Spinal cord (tissue), 10 donors: ENCODE measurements at places on chromosomes 13 and 19. TPM values are rescaled to one million over a fixed set of nuclear protein-coding genes. Genes with fewer than 3 reads are reported as not detected.

DNA sequence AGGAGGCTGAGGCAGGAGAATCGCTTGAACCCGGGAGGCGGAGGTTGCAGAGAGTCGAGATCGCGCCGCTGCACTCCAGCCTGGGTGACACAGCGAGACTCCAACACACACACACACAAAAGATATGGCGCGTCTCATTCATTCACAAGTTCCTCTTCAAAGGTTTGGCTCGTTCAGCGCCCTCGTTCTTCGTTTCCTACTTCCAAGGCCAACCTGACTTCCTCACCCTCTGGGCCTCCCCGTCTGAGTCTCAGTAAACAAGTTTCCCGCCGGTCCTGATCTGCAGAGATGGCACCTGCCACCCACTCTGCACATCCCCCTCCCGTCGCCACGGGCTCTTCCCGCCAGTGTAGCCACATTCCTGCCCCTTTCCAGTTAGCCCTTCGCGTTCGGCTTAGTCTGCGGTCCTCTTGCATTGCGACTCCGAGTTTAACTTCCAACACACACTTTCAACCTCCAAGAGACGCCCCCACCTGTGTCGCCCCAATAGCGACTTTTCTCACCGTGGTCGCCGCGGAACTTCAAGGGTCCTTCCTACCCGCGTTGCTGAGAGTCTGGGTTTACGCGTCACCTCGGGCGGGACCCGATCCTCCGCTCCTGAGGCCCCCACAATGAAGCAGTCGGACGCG lies 1.3 kb upstream of the BSG start:
- DNase-seq: no peak

DNA sequence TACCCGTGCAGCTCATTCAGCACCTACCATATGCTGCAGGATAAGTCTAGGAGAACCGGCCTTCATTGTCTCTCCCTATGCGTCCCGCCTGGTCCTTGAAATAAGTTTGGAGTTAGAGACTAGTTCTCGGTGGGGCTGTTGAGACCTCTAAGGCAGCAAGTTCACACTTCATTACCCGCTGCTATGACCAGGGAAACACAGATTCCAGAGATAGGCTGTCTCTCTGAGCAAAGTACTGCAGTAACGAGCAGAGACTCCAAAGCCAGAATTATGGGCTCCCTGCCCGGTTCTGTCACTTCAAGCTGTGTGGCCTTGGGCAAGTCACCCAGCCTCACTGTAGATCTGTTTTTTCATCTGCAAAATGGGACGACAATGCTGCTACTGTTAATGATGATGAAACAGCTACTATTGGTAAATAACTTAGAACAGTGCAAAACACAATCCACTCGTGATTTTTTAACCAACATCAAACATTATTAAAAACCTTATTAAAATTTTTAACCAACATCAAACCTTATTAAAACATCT lies 184.1 kb downstream of the USP12 start:
- DNase-seq: no peak

DNA sequence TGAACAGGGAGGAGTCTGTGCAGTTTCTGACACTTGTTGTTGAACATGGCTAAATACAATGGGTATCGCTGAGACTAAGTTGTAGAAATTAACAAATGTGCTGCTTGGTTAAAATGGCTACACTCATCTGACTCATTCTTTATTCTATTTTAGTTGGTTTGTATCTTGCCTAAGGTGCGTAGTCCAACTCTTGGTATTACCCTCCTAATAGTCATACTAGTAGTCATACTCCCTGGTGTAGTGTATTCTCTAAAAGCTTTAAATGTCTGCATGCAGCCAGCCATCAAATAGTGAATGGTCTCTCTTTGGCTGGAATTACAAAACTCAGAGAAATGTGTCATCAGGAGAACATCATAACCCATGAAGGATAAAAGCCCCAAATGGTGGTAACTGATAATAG lies 16.1 kb downstream of the CEACAM6 start:
- no peak for DNase-seq

GRCh38 chr19:55451163-55451964 lies 8.3 kb upstream of the SHISA7 start:
- DNase-seq: no peak

DNA sequence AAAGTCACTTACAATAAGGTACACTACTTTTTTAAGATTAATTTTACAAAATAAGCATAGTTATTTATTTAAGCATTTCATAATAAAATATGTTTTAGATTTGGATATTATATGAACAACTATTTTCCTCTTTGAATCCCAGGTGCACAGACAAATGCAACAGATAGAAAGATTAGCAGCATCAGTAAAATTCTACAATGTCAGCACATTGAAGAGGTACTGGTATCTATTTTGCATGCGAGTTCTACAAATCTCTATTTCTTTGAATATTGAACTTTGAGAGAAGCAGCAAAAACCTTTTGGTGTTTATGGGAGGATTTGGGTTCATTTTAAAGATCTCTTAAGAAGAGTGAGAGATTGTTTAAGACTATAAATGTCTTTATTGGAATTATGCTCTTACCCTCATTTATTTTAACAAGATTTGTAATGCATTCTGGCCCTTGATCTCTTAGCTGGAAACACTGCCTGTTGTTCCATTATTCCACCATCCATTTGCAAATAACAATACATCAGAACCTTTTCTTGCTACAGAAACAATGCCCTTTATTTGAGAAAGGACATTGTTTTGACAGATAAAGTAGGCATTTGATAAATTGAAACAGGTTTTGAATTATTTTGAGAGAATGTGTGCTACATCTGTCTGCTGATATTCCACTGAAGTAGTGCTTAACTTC lies 558.8 kb upstream of the KLHL1 start:
- no peak for DNase-seq

DNA sequence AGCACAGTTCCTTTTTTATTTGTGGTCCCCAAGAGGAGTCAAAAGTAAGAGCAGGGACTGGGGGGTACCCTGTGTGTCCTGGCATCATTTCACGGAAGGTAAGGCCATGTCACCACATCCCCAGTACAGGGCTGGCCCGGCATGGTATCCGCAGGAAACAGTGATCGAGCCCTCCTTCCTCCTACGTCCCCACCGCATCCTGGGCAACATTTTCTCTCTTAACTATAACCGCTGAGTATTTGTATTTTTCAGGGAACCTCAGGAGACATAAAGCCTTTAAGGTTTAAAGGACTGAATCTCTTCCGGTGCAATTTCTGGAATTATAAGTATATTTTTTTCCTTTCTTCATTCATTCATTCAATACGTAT lies 13.6 kb upstream of the LATS2 start:
- no peak for DNase-seq

DNA sequence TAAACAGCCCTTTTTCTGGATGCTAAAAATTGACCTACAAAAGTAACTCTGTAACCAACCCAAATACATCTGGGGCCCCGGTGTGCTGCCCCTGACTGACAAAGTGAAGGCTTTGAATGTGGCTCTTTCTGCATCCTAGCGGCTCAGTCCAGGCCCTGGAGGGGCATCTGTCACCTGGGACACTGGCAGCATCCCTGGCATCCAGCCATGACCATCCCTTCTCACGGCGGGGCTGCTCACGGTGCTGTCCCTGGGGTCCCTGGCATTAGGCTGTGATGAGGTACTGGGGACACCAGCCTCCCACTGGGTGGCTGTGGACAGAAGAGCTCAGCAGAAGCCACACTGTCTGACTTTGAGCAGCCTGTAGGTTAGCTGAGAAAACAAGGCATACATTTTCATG lies 34.3 kb downstream of the BICRA start:
- DNase-seq: no peak

- DNase-seq: no peak
These were observed 2.4 kb upstream of the NCAN start for GRCh38 chr19:19209372-19209771.

GRCh38 chr19:16376649-16377048 lies 52.0 kb downstream of the KLF2 start:
- no peak for DNase-seq

- no peak for DNase-seq
These were observed 15.8 kb upstream of the CLDN10 start for GRCh38 chr13:95536632-95537241.

- DNase-seq: no peak
These were observed 287.1 kb downstream of the ITGBL1 start for GRCh38 chr13:101739382-101740178.

GRCh38 chr19:55096061-55096701 lies 20.5 kb downstream of the EPS8L1 start:
- no peak for DNase-seq

DNA sequence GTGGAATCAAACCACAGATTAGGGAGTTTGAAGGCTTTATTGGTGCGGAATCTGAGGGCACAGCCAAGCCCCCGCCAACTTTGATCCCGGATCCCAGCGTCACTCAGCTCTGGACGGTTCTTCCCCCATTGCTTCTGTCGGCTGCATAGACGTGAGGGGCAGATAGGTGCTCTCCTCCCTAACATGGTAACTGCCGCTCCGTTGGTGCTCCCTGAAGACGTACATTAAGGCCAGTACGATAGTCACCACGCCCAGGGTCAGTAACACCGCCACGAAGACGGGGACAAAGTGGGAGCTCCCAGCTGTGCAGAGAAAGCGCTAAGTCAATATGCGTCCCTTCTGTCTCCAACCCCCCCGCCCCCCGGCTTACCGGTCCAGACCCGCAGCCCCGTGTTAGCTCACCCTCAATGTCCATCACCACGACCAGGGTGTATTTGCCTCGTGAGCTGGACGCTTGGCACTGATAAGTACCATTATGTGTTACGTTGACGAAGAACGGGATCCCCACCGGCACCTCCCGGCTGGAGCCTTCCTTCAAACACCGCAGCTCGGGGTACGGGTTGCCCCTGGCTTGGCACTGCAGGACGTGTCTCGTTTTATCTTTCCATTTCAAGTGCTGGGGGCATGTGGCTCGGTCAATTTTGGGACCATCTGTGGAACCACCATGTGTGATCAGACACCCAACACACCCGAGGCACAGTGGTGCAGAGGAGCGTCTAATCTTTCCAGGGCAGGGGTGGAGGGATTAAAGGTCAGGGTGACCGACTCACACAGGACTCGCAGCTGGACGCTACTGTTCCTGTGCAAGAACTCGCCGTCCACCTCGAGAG lies 644 bp upstream of the RAVER1 start:
- no peak for DNase-seq

GRCh38 chr13:51479199-51479523 lies 26.3 kb upstream of the INTS6 start:
- no peak for DNase-seq

GRCh38 chr13:108742701-108743451 lies 113.5 kb downstream of the MYO16 start:
- DNase-seq: no peak

DNA sequence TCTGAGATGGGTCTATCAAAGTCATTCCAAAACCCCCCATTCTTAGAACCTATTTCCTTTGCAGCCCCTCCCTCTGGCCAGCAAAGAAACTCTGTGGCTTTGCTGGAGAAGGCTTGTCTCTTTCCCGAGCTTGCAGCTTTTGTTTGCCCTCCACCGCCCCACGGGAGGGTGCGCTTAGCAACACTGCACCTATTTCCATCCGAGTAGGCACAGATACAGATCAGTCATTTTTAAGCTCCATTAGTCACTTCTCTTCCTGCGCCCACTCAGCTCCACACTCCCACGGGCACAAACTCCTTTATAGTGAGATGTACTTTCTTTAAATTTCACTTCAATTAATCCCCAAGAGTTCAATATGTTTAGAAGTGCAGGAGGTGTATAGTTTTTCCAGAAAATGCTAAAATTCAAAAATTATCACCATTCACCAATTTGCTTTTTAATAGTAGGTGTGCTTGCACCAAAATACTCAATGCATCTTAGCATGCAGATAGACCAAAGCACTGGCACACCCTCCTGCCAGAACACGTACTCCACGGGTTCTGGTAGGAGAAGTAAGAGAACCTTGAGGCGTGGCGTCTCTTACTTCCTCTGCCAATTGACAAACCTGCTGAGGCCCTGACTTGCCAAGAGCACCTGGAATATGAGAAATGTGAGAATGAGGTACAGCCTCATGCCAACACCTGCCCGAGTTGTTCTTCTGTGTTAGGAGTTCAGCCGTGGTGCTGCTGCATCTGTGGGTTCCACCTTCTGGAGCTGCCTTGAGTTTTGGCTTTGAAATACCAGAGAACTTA lies 183.7 kb downstream of the TEX29 start:
- DNase-seq: no peak

- DNase-seq: no peak
These were observed 11.1 kb upstream of the ZNF780A start for GRCh38 chr19:40101813-40102212.

GRCh38 chr13:73109288-73109899 lies 50.6 kb downstream of the KLF5 start:
- no peak for DNase-seq

GRCh38 chr19:41478875-41479756 lies 36.2 kb downstream of the ERICH4 start:
- DNase-seq: no peak

DNA sequence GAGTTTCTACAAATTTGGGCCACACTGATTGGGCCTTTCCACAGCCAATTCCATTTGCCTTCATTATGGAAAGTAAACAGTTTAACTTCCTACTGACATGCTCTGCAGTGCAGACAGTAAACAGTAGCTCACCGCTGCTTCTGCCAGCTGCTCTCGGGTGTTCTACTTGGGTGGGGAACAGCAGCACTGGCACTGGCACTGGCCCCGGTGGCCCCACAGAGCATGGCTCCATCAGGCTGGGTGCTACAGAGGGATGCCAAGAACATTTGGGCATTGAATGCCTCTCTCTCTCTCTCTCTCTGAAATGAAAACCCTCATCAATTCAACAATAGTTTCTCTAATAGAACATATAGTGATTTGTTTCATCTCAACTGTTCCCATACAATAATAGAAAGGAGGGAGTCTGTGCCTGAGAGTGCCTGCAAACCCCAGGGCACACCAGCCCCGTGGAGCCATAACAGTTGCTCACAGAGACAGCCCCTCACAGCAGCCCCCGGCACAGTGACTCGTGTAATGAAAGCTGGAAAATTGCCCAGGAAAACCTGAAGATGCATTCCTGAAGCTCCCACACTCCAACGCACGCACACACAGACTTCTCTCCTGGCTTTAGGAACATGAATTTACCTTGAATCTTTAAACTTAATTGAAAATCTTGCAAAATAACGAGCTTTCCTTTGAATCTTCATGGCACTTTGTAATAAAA lies 38.2 kb upstream of the GJB6 start:
- DNase-seq: no peak

DNA sequence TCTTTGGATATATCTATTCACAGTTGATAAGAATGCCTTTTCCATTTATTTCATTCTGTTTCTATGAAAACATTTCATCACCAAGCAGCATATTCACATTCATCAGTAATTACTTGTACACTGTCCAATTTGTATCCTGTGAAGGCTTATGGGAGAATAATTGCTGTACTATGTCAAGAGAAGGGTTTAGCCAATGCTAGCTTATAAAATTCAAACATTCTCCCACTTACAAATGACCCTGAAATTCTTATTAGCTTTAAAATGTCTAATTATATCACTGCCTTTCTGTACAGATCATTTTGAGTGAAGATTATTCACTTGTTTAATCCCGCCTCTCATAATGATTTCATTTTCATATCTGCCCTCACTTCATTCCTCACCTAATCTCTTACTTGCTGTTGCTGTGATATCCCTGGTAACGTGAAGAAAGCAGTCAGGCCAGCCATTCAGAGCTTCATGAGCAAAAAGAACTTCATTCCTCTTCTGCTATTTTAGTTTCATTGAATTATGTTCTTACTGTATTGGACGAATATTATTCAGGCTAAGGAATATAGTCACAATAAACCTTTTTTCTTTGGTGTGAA lies 778.7 kb downstream of the OLFM4 start:
- DNase-seq: no peak

C19orf33 gene
- total RNA-seq: 12.4 TPM

PSG3 gene
- not detected for total RNA-seq

DPF1 gene
- total RNA-seq: 12.4 TPM

ZNF784 gene
- total RNA-seq: 2.9 TPM

C1QTNF9 gene
- total RNA-seq: 0.22 TPM

TMEM38A gene
- total RNA-seq: 8.8 TPM

INAFM1 gene
- total RNA-seq: 9.6 TPM

PRTN3 gene
- 3.8 TPM for total RNA-seq
